ENCODE measurements at places on chromosomes 16 and 17.

- no peak for DNase-seq
Measured at GRCh38 chr16:3119286-3119685, 6.9 kb downstream of the ZNF205 start.

GRCh38 chr16:22322741-22323140 lies 25.5 kb downstream of the POLR3E start:
- DNase-seq, result no peak

DNA sequence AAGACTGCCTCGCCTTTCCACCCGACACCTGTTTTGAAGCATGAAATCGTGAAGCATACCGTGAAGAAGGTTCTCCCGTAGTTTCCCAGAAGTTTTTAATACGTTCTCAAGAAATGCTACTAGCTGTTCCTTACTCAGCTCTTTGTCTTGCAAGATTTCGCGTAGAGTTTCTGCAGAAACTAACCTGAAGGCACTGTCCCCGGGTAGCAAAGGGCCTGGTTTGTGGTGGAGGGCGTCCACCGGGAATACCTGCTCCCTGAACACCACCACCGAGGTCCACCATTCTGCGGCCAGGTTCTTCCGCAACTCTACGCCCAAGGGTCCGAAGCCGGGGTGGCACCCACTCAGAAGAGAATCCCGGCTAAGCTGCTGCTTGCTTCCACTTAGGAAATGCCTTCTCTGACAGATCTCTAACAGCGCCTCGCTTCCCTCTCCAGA lies 487 bp downstream of the POLG2 start:
- no peak for DNase-seq

- no peak for DNase-seq
Measured at GRCh38 chr17:29787995-29788394, 142.0 kb downstream of the SSH2 start.

- no peak for DNase-seq
Measured at GRCh38 chr17:57294101-57294500, 37.8 kb downstream of the MSI2 start.

DNA sequence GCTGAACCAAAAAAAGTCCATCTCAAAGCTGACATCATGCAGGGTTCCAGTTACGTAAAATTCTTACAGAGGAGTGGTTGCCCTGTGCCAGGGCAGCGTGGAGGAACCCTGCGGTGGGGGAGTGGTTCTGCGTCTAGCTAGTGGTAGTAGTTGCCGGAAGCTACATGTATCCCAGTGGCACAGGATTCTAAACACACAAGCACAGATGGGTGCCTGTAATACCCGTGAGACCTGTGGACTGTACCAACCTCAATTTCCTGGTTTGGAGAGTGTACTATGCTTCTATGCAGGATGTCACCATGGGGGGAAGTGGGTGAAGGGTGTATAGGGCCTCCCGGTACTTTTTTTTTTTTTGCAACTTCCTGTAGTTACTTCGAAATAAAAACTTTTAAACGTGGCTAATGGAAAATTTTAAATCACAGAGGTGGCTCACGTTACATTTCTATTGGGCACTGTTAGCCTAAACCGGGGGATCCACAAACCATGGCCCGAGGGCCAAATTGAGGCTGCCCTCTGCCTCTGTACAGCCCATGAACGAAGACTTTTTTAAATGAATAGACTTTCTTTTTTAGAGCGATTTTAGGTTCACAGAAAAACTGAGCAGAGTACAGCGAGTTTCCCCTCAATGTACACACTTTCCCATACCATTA lies 38.5 kb downstream of the TBC1D16 start:
- no peak for DNase-seq
